ENCODE measurements at places on chromosomes 4 and X.

DNA sequence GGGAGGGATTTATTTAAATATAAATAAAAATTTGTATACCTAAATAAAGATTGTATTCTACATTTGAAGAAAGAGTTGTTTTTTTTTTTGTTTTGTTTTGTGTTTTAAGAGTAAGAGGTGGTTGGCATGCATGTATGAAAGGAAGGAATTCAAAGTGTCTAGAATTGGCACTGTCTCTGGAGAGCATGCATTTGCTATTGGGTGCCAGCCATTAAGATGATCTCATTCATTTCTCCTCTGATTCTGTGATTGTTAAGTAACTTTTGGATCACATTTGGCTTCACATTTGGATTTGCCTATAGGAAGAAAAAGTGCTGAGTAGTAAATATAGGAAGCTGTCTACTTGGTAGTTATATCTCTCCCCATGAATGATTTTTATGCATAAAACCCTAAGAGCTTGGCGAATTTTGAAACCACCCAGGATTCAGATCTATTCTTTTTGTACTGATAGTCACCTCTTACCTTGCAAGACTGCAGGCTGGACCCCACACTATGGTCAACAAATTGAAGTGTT lies 7.8 kb upstream of the BOD1L1 start:
- no peak for DNase-seq

- no peak for DNase-seq
These were observed 443.6 kb downstream of the SPRY1 start for GRCh38 chr4:123840197-123840596.

- no peak for DNase-seq
These were observed 31.1 kb downstream of the BMP15 start for GRCh38 chrX:50941638-50942037.

DNA sequence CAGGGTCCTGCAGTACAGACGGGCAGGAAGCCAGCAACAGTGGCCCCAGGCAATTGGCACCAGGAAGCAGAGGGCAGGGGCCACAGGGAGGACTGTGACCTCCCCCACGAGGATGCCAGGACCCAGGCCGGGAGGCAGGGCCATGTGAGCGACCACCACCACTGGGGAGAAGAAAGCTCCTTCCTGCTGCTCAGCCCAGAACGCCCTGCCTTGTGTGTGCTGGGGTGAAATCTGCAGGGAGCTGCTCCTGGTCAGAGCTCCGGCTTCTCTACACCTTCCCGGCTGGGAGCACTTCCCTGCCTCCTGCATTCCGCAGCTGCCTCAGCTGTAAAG lies 100.4 kb downstream of the HMX1 start:
- no peak for DNase-seq

DNA sequence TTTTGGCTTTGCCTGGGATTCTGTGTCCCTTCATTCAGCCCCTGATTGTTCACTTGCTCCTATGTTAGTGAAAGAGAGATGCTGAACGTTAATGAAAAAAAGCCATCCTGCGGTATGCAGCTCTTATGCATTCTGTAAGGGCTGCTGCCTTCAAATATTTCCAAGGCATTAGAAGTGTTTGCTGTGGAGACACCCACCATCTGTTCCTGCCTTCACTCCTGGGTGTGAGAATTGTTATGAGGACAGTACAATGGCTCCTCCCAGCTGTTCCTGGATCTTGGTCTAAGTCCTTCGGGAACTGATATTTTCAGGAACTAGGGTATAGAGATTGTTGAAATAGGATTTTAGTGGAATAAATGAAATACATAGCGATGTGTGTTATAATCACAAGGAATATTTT lies 427.1 kb upstream of the FAM47C start:
- no peak for DNase-seq

DNA sequence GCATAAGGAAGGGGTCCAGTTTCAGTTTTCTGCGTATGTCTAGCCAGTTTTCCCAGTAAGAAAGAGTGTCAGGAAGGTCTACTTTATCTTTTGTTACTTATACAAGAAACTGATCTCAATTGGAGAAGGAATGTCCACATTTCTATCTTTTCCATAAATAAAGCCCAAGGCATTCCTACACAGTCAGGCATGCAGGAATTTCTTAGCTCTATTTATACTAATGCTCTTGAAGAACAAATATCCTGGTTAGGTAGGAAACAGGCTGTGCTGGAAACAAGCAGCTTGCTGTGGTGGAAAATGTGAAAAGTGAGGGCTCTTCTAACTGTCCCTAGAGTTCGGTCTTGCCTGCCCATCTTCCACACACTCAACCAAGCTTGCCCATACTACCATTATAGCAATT lies 37.9 kb upstream of the PITX2 start:
- no peak for DNase-seq

DNA sequence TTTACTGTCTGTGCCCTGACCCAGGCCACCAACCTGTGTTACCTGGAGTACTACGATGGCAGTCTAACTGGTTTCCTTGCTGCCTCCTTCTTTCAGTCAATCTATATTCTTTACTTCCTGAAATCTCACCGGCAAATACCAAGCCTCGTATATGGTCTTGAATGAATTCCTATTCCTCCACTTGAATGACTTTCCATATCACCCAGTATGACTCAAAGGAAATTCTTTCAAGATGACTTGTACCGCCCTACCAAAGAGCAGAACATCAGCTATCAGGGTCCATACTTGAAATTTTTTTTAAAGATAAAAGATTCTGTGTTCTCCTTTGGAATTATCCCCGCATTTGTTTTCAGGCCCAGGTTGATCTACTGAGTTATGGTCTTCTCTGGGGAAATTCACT lies 378.0 kb downstream of the AFF2 start:
- DNase-seq = no peak
